Activated T-helper 1 cell treated with anti-CD3 and anti-CD28 coated beads, Interleukin-12 subunit alpha, Interleukin-12 subunit beta, Interleukin-2, Interleukin-4 antibody, amounts not matched to agents 30 ng/mL and 10 ng/mL and 1 ng/mL, durations not matched to agents 14 hours and 24 hours and 36 hours (primary cell): ENCODE measurements at places on chromosomes 16 and 17. TPM values are rescaled to one million over a fixed set of nuclear protein-coding genes. Genes with fewer than 3 reads are reported as not detected.

Gene PIRT
- not detected in 2 replicates for total RNA-seq

Gene RASD1
- total RNA-seq = 10.1 and 12.9 TPM in 2 replicates

Gene RNF157
- total RNA-seq = 50.4 and 51.7 TPM in 2 replicates

Gene ACSM3
- total RNA-seq = 1.9 and 2.9 TPM in 2 replicates

Gene KRTAP9-2
- not detected in 2 replicates for total RNA-seq

Gene EIF3CL
- 139 and 192 TPM in 2 replicates for total RNA-seq

Gene OR2C1
- total RNA-seq = not detected in 2 replicates

Gene TMEM95
- 0.17 TPM in 1 of 2 replicates, not detected in the other for total RNA-seq

- DNase-seq = no peak
Measured at GRCh38 chr17:4652997-4653396, 11.5 kb upstream of the ALOX15 start.

DNA sequence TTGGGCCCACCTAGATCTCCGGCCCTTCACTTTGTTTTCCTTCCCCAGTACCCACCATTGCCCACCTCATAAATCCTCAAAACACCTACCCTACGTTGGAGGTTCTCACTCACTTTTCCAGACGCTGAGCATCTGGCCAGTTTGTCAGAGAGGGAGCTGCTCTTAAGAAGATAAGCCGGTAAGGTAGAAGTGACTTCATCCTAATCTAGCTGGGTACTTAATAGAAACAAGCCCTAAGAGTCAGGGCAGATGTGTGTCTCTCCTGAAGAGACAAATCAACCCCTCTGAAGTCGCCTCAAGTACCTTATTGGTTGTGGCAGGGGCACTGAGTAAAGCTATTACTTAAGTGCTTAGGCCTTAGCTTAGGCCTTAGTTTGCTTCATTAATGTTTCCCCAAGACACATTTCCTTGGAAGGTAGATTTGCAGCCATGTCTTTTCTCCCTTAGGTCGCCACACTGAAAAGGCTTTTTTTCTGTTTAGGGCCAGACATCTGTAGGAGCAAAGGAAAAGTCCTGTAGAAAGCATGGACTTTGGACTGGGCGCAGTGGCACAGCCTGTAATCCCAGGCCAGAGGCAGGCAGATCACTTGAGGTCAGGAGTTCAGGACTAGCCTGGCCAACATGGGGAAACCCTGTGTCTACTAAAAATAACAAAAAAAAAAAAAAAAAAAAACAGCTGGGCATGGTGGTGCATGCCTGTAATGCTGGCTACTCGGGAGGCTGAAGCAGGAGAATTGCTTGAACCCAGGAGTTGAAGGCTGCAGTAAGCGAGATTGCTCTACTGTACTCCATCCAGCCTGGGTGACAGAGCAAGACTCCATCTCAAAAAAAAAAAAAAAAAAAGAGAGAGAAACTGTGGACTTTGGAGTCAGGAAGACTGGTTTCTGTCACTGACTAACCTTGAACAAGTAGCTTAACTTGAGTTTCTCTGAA lies 1.0 kb downstream of the TACO1 start:
- no peak for DNase-seq

GRCh38 chr17:64459284-64459747 lies 10.4 kb downstream of the MILR1 start:
- no peak for DNase-seq

DNA sequence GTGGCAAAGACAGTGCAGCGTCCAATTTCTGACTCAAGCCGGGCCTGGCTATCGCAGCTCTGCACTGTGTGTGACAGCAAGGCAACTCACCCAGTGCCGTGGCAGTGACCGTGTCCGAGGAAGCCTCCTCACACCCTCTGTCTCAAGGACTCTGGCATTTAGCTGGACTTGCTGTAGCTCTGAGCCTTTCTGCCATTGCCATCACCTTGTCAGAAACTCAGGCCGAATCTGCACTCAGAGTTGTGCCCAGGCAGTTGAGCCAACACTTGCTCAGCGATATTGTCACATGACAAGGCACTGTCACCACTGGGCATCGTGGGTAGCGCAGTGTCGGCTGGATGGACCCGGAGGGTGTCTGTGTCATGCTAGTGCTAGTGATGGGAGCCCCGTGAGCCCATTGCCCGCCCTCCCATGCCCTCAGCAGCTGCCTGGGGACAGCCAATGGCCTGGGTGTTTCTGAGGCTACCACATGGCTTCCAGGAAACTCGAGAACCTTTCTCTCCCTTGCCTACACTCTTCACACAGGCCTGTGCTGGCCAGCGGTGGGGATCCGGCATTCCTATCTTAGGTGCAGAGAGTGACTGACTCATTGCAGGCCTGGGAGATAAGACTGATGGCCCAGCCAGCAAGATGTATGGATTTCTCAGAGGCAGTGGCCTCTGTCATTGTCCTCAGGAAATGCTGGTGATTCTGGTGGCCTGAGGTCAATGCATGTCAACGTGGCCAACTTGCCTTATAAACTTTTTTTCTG lies 22.1 kb upstream of the STH start:
- no peak for DNase-seq

DNA sequence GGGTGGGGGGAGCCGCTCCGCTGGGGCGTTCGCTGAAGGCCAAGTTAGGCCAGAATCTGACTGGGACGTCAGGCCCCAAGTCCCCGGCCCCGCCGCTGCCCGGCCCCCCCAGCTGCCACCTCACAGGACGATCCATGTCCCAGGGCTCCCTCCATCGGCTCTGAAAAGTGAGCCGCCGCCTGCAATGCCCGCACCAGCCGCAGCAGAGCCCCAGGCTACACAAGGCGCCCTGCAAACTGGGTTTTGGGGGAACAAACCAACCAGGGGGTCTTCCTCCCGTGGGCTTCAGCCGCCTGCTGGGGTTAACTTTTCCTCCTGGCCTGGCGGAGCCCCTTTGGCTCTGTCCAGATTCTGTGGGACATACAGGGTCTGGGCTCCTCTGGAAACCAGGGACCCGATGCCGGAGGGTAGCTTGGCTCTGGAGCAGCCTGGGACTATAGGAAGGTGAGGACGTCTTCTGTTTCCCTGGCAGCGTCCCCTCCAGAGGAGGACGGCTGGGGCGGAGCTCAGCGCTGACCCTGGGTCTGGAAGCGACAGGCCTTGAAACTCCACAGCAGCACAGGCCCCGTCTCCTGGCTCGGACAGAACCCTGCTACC lies 835 bp downstream of the NME4 start:
- no peak for DNase-seq

GRCh38 chr16:85984231-85984880 lies 85.4 kb downstream of the IRF8 start:
- no peak for DNase-seq

DNA sequence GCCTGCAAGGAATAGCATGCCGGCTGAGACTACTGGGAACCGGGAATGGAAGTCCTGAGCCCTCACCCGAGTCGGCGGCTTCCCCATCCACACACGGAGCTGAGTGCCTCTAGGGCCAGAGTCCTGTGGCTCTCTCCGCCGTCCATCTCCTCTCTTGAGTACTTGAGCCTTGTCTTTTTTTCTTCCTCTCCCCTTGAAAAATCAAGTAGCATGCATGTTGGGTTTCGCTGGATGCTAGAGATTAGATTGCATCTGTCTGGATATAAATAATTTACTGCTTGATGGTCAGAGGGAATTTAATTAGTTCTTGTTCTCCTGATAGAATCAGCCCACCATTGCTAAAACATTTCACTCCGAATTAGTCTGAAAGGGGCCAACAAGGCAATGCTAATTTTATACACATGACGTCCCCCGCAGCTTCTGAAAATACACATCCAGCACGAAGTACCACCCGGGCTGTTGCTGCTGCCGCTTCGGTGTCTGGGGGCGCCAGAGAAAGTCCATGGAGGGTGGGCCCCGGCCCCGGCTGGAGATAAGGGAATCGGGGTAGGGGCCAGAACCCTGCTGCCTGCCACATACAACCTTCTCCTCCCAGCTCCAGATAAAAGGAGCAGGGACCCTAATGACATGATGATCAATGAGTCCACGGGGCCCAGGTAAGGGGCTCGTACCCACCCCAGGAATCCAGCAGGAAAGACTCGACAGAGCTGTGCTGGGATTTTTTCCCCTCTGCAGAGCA lies 48.5 kb downstream of the RBFOX3 start:
- DNase-seq = no peak
